Thoracic aorta endothelial cell (primary cell): ENCODE measurements at places on chromosomes 7 and 10. TPM values are rescaled to one million over a fixed set of nuclear protein-coding genes. Genes with fewer than 3 reads are reported as not detected.

RAPGEF5 gene
- 140 and 233 TPM in 2 replicates for total RNA-seq

PAOX gene
- 3.9 and 4.6 TPM in 2 replicates for total RNA-seq

CFAP43 gene
- total RNA-seq = 0.13 and 0.22 TPM in 2 replicates

TMEM229A gene
- total RNA-seq = not detected in 2 replicates

MALRD1 gene
- not detected in 2 replicates for total RNA-seq
